ENCODE measurements at places on chromosomes 2 and 18. TPM values are rescaled to one million over a fixed set of nuclear protein-coding genes. Genes with fewer than 3 reads are reported as not detected.

DNA sequence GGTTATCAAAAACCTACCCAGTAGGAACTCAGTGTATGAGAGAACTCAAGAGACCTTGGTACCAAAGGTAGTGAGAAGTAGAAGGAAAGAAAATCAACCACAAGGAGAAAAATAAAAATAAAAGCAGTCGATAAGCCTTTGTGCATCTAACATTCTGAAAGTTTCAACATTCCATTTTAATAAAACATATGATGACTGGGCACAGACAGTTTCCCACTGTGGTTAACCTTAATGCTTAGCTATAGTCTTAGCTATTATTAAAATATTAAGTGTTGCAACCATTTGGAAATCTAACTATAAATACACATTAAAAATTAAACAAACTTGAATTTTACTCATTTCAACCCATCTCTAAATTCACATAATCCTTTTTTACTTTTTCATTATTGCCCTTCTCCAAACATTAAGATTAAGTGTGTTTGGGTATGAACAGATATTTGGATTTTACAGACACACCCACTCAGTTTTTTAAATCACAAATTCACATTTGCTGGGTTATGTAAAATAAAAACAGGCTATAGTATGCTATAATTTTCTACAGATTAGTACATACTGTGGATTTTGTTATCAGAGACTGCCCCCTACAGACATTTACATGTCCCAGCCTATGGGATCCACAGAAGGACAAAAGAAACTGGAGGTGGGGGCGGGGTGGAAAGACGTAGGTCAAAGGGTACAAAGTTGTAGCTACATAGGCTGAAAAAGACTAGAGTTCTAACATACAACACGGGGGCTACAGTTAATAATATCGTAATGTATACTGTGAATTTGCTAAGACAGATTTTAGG, 32.8 kb downstream of the SRBD1 start:
- DNase-seq: peak; percentile 49

GRCh38 chr2:10119601-10120157, 2.9 kb upstream of the RRM2 start:
- no peak for DNase-seq

LONRF2 gene
- total RNA-seq: 0.29 TPM

CPSF3 gene
- total RNA-seq: 28.4 TPM

DNA sequence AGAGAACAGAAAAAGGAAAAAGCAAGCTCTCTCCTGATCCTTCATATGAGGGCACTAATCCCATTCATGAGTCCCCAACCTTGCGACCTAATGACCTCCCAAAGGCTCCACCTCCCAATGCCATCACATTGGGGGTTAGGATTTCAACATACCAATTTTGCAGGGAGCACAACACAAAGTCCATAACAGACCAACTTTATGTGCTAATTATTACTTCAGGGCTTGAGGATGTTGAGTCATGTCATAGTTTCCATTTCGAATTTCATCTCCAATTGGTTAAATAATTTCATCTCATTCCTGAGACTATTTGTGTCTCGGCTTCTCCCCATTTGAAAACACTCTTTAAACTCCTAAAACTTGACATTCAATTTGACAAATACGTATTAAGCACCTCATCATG, 69.9 kb upstream of the KLF7 start:
- no peak for DNase-seq

- no peak for DNase-seq
Observed at GRCh38 chr2:150466741-150467620, 20.5 kb downstream of the RND3 start.

SERPINB4 gene
- total RNA-seq: not detected

CNRIP1 gene
- not detected for total RNA-seq

DNA sequence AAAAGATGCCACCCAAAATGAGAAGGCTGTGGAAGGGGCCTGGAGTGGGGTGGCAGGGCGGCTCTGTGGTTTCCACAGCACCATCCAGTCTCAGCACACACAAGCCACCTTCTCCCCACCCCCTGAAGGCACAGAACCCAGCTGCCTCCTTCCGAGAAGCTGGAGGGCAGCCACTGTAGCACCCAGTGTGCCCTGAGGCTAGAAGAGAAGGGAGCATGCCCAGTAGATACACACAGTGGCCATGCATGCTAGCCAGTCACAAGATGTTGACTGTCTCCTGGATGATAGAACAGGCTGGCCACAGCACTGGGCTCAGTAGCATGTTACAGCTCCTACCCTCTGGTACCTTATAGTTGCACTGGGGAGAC, 148.9 kb upstream of the EPAS1 start:
- no peak for DNase-seq

TYMS gene
- total RNA-seq: 0.49 TPM

DNA sequence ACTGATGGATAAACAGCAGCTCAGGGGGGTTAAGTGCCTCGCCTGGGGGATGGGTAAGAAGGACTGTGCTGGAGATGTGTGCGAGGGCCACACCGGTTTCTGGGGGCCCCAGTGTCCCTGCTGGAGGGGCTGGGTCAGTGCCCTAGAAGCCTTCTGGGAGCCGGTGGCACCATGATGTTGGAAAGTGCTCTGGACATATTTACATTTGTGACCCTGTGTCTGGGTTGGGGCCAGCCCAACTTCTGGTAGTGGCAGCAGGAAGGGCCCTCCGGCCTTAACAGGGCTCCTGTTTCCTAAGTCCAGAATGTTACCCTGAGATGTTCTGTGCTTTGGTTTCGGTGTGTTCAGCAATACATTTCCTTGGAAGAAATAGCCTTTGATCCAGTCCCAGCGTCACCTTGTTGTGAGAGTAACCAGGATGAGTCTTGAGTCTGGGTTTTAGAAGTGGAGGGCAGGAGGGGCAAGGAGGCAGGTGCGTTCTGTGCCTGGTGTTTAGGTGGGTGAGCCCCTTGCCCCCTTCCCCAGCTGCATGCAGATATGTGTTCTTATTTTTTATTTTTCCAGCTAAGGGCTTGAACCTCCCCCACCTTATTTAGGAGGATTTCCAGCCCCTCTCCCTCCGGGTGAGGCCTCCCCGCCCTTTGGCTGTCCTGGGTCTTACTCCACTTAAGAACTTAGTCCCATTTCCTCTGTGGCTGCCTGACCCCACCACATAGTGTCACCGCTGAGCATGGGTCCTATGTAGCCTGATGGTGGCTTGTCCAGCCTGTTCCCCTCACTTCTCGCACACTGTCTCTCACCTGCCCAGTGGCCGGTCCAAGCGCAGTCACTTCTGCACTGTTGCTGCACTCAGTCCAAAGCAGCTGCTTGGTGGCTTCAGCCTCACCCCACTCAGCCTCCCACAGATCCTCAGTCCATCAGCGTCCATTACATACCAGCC, 132.7 kb upstream of the HS6ST1 start:
- DNase-seq: no peak

DNA sequence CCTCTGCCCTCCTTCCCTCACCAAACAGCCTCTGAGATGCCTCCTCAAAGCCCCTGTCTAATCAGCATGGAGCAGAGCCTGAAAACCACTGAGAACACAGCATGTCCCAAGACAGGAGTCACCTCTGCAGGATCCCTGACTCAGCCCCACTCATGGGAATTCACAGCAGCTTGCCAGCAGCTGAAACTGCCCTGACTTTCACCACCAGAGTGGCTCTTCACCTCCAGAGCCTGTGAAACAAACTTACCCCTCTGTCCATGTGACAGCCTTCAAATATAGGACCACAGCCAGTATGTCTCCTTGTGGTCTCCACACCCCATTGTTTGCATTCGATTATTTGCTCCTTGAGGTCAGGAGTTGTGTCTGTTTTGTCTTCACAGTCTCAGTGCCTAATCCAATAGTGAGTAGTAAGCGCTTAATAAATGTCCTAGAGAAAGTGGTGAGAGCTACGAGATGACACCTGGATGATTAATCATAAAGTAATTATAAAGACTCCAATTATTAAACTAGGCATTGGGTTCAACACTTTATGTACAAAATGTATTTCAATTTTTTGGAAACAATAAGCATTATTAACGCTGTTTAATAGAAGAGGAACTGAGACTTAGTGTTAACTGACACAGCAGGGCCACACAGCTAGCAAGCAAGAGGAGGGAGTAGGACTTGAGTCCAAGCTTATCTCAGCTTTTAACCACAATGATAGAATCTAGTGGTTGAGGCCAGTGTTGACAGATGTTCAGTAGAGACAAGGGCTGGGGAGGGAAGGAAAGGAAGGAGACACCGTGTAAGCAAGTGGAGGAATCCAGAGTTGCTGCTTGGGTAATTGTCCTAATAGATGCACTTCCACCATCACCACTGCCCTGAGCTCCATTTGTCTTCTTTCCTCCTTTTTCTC, 358.7 kb upstream of the TNP1 start:
- DNase-seq: no peak

DNA sequence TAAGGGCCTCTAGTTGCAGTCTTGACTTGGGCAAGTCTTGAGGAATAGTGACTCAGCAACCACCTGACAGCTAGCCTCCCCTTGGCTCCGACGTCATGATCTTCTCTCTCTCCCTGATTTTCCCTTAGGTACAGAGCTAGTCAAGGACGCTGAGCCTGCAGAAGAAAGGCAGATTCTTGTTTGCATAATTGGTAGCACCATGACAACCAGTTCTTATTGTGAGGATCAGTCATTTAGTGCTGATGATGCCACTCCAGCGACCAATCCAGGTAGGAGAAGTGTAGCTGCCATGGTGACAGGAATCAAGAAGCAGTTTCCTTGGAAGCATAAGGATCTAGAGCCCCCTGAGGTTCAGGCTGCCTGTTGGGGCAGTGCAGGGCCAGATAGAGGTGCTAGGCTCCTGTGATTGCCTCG, 2.8 kb upstream of the RESP18 start:
- no peak for DNase-seq

CCDC121 gene
- total RNA-seq: 1.3 TPM

GRCh38 chr2:99762714-99763113, 272.9 kb upstream of the REV1 start:
- no peak for DNase-seq

HRH4 gene
- total RNA-seq: 0.07 TPM

DNA sequence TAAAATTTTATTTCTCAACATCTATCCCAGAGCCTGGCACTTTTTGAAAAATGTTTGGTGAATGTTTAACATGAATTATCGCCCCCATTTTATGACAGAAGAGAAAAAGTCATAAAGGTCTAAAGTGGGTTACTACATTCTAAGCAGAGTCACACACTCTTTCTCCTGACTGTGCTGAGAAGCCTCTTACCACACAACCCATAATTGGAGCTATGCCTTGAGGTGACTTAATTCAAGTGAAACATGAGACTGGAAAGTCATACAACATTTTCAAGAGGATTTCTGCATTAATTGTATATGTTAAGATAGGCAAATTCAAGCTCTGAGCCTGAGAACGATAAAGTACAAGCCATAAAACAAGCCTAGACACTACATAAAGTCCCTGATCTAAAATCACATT, 3.1 kb upstream of the DSEL start:
- no peak for DNase-seq

Measured in B cell (primary cell).